ENCODE measurements at places on chromosomes 4 and X.

- DNase-seq = no peak
These were observed 257.5 kb upstream of the FTHL17 start for GRCh38 chrX:31329298-31329697.

DNA sequence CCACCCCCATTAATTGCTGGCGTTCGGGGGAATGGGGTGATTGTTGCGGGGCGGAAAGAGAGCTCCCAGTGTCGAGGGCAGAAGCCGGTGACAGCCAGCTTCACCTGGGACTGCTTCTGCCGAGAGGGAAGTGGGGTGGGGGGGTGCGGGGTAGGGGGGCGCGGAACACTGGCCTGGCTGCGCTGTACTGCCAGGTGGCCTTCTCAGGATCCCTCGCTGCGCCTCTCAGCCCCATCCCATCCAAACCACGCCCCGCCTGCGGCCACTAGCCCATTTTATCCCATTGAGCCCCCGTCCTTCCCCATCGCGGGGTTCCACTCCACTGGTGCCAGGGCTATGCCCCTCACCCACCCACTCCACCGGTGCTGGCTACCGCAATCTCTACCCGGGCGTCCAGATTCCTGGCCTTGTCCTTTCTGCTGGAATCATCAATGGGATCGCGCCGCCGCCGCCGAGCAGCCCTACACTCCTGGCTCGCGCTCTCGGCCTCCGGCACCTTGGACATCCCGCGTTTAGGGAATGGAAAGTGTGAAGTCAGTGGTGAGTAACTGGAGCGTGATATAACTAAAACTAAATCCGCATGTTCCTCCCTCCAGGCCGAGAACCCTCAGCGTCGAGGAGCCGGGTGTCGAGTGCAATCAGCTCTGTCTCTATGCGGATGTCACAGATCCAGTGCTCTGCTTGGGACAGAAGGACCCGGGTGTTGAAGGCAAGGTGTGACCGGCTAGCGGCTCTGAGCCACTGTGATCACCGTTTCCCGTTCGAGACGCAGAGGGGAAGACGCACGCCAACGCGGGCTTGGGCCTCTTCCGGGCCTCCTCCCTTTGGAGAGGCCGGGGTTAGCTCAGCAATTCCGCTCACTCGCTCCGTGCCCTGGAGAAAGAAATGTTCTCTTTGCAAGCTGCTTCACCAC lies 20.5 kb downstream of the NKX3-2 start:
- no peak for DNase-seq

DNA sequence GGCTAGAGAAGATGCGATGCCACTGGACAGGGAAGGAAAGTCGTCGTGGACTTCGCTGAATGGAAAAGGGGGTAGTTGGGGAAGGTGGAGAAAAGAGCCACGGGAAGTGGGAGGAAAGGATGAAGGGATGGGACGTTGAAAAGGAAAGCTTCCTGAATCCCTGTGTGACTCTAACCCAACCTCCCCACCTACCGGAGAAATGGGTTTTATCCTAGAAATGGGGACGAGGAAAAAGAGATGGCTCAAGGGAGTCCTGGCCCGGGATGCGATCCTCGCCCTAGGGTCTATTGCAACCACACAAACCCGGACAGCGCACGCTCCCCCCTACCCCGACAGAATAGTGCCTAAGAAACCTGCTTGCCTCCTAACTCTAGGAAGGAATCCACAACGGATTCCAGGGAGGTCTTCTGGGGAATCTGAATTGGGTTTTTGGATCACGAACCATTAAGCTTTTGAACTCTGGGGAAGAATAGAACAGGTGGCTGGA lies 738 bp upstream of the TSPAN5 start:
- DNase-seq = no peak

GRCh38 chrX:108447303-108447702 lies 7.7 kb downstream of the COL4A5 start:
- no peak for DNase-seq

- peak; percentile 8 for DNase-seq
These were observed 25.9 kb upstream of the SPON2 start for GRCh38 chr4:1198098-1198844.

- no peak for DNase-seq
These were observed 614.4 kb downstream of the RPA4 start for GRCh38 chrX:97498093-97498492.

DNA sequence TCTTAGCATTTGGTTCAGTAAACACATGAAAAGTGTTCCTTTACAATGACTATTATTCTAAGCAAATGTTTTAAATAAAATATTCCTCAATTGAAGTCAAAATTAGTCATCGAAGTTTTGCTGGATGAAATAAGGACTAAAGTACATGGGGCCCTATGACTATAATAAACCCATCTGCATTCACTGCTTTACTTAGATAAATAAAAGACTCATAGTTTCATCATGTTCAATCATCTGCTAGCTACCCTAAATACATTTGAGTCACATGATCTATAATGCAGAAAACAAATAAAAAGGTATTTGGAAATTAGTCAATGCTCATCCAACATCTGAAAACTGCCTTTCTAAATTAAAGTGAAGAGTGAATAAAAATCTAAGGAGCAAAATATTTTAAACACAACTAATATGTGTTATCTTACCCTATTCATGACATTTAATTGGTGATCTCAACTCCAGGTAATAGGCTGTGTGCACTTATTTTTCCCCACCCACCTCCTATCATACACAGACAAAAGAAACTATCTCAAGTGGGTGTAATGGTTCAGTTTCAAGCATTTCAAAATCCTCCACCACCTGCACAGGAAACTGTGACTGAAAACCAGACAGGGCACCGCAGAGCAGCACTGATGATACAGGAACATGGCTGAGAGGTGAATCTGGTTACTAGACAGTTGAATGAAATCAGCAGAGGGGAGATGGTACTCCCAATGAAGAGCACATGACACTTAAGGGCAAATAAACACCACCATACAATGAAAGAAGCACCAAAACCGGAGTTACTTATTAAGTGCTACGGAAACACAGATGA lies 78.6 kb downstream of the CAMK2D start:
- peak; percentile 53 for DNase-seq

GRCh38 chrX:153909024-153909979 lies 4.8 kb downstream of the AVPR2 start:
- no peak for DNase-seq

- DNase-seq = no peak
These were observed 36.0 kb downstream of the AWAT2 start for GRCh38 chrX:70013466-70014381.
